Right ventricle myocardium inferior (tissue), 1 donor: ENCODE measurements at places on chromosomes 16 and 17.

DNA sequence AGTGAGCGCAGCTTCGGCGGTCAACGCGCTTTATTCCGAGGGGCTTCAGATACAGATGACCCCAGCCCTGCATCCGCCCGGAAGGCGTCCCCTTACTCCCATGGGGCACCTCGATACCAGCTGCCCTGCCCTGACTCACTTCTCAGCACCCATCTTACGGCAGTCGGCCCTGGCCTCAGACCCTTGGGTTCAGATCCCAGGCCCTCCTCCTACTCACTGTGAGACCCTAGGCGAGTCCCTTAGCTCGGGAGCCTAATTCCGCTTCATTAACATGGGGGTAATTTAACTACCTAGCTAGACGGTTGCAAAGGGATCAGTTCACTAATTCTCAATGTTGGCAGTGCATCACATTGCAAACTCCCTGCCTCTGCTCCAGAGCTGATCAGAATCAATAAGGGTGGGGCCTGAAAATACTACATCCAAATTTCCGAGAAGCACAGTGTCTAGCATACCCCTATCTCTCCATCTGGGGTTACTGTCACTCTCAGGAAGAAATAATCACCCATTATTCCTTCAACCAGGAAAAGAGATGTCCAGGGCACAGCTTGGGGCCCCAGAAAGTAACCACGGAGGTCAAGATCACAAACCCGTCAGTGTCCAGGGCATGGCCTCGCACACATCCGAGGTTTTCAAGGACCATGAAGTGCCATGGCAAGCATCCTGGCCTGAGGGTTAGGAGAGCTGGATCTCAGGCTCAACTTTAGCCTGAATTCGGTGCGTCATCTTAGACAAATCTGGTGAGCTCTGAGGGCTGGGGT lies 415 bp upstream of the FLOT2 start:
- DNase-seq: no peak

- no peak for DNase-seq
Measured at GRCh38 chr16:8923199-8923598, 40.5 kb downstream of the USP7 start.

GRCh38 chr17:81482673-81483072 lies 29.9 kb downstream of the ACTG1 start:
- DNase-seq: no peak

DNA sequence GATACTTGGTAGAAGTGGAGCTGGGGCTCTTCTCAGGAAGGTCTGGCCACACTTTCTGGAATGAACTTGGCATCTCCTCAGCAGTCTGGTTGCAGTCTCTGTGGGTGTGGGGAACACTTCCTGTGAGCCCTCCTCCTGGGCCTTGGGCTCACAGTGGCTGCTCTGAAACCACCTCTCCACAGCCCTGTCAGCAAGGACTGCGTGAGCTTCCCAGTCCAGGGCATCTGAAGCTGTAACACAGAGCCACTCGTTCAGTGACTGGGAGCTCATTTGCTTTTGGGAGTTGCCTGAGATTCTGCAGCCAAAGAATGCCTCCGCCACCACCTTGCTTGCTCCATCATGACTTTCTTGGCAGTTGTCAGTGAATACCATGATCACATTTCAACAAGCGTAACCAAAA lies 60.0 kb downstream of the CLEC16A start:
- no peak for DNase-seq

GRCh38 chr16:24972608-24973220 lies 42.5 kb downstream of the ARHGAP17 start:
- no peak for DNase-seq

DNA sequence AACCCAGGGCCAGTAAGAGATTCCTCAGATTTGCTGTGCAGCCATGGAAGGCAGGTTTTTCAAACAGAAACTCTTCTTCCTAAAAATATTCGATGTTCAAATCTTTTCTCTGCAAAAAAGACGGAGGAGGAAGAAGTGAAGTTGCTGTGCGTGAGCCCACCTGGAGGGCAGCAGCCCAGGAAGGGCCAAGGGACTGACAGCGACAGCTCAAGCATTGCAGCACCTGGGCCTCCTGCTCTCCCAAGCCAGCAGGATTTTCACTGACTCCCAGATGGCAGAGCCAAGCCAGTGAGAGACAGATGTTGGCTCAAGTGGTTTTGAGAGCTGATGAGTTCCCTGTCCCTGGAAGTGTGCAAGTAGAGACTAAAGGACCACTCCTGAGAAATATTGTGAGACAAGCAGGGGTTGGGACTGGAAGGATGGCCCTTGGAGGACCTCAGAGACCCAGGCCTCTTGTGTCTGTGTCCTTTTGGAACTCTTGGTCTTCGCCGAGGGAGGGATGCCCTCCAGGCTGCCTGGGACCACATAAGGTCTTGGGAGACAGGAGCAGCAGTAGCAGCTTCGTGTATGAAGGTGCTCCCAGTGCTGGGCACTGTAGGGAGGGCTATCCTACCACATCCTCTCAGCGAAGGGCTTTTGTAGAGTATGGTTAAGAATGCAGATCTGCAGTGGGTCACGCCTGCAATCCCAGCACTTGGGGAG lies 29.3 kb upstream of the TNFRSF13B start:
- DNase-seq: no peak
